HFFc6 (cell line): ENCODE measurements at places on chromosomes 6 and 20.

GRCh38 chr20:12358006-12358654 is 440.4 kb downstream of the BTBD3 start:
- no peak for DNase-seq

- peak; percentile 56 for DNase-seq
These were observed 25.1 kb upstream of the KIAA0408 start for GRCh38 chr6:127484212-127484863.

DNA sequence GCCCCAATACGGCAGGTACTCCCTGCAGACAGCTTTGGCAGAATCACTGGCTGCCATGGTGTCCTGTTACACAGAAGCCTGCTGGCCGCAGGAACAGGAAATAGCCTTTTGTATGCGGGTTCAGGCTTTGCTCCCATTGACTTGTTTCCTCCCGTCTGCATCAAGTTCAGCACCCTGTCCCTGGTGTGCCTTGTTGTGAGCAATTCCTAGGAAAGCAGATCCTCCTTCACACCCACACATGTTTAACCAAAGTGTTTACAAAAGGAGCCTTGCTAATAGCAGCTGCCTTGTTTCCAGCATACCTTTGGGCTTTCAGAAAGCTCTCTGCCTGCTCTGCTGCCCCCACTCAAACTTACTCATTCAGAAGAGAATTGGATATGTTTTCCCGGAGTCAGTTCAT is 127.2 kb upstream of the SUPT3H start:
- peak; percentile 70 for DNase-seq

DNA sequence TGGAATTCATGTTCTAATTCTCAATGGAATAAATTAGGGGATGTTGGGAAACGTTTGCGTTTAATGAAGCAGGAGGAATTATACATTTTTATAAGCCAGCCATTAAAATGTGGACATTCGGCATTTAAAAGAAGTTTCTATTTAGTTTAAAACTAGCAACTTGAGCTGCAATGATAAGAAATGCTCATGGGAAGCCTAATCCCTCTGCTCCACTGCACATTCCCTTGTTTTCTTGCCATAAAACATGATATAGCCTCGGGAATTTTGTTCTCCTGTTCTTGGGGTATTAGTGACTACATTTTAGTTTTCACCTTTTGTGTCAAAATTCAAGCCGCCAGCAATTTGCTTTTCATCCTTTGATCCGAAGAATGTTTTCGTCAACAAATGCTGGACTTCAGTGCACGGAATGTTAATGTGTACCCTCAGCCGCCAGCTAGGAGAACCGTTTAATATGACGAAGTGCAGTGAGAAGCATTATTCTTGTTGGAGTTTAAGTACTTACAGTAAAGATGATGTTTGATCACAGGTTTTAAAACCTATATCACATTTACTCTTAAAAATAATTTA is 137.9 kb downstream of the HIVEP1 start:
- no peak for DNase-seq

DNA sequence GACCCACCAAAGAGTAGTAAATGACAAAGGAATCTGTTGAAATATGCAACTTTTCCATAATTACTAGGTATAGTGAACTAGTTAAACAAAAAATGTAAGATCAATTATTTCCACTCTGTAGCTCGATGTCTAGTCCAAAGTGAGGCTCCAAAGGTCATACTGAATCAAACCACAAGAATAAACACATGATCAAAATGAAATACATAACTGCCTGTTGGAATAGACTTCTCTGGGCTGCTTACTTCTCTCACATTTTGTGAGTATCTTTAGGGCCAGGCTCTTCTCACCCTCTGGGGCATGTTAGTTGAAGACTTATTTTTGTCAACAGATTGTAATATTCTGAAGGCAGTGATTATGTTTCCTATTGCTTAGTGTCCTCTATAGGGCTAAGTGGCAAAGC is 103.7 kb upstream of the TMEM170B start:
- no peak for DNase-seq

GRCh38 chr6:109023356-109023925 is 71.2 kb downstream of the SESN1 start:
- no peak for DNase-seq

DNA sequence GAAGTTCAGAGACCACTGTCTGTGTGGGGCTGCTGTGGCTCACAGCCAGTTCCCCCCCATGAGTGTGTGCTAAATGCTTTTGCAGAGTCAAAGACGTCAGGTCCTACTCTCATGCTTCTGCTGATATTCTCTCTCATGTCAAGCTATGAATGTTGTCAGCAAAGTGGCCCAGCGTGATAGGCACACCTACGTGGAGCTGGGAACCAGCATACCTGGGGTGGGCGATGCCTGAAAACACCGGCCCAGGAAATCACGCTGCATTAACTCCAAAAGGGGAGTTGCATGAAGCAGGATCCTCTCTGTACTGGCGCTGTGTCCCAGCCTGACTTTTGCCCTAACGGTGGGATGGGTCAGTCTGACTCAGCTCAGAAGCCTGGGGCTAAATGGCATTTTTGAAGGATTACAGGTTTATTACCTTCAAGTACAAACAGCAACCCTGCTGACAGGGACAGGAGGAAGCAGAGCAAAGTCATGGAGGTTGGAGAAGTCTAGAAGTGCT is 9.0 kb upstream of the MRPS10 start:
- DNase-seq: peak; percentile 89

DNA sequence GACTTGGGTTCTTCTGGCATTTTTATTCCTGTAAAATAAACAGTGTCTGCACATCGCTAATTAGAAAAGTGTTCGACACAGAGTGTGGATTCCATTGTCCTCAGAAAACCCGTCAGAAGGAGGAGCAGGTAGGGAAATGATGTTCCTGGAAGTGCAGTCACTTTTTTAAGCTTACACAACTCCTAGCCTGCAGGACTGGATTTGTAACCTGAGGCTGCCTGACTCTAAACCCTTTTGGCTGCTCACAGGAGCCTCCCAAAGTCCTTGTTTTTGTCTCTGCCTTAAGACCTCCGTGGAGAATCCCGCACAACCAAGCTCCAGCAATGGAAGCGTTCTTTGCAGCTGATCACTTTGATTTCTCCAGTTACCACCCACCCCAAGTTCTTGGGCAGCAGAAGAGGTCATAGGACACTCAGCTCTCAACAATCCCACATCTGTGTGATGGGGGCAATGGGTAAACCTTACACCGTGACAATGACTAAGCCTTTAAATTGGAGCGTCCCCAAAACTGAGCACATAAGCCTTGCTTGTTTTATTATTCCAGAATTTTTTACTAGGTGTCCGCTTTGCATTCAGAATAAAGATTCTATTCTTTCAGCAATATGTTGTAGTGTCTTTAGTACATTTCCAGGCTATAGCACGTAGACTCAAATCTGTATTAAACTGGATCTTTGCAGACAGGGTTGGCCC is 227.9 kb downstream of the TBXT start:
- no peak for DNase-seq

DNA sequence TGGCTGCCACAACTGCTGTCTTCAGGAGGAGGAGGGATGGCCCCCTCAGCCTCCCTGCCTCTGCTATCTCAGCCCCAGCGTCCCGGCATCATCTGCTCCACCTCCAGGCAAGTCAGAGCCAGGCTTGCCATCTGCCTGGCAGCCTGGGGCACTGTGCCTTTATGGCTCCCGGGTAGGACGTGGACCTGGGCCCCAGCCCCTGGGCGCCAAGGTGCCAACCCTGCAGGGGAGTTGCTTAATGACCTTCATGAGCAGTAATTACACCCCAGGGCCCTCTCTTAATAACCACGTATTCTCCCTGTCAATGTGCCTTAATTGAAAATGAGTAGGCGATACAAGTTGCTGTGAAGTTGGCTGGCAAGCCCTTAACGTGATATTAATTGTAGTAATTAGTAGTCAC is 122.1 kb upstream of the MLN start:
- no peak for DNase-seq

- no peak for DNase-seq
These were observed 40.4 kb downstream of the FAM8A1 start for GRCh38 chr6:17640477-17640917.

DNA sequence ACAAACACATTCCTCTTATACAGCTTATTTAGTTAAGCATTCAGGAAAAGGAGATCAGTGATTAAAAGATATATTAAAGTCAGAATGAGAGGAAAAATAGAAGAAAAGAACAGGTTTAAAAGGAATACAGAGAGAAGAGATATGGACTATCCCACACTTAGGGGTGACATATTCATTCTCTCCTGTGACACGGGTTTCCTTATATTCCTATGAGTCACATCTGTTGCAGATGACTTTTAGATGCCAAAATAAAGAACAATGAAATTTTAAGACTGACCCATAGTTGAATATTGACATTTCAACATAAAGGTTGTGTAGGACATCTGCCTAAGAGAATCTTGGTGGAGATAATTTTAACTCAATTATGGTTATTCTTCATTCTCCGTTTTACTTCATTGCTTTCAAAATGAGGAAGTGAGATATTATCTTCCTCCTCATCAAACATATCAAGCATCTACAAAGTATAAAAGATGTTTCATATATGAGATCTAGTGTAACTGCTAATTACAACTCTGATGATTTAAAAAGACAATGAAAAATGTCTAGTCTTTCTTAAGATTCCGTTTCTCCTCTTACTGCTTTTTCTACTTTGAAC is 1336.7 kb upstream of the CITED2 start:
- DNase-seq: no peak

DNA sequence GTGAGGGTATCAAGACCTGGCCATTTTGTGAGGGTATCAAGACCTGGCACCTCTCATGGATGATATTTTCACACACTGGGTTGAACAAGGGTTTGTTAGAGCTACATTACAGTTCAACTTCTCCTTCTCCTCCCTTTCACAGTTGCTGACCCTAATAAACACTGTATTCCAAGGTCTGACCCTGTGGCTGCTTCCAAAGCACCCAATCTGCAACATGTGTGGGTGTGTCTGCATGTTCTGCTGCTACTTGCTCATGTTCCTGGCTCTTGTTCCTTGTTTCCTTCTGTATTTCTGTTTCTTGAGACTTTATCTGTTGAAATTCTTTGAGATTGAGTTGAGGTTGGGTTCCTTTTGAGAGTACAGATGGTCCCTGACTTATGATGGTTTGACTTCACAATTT is 162.1 kb upstream of the GMDS start:
- DNase-seq: no peak

GRCh38 chr6:125869427-125869826 is 78.7 kb downstream of the NCOA7 start:
- no peak for DNase-seq

DNA sequence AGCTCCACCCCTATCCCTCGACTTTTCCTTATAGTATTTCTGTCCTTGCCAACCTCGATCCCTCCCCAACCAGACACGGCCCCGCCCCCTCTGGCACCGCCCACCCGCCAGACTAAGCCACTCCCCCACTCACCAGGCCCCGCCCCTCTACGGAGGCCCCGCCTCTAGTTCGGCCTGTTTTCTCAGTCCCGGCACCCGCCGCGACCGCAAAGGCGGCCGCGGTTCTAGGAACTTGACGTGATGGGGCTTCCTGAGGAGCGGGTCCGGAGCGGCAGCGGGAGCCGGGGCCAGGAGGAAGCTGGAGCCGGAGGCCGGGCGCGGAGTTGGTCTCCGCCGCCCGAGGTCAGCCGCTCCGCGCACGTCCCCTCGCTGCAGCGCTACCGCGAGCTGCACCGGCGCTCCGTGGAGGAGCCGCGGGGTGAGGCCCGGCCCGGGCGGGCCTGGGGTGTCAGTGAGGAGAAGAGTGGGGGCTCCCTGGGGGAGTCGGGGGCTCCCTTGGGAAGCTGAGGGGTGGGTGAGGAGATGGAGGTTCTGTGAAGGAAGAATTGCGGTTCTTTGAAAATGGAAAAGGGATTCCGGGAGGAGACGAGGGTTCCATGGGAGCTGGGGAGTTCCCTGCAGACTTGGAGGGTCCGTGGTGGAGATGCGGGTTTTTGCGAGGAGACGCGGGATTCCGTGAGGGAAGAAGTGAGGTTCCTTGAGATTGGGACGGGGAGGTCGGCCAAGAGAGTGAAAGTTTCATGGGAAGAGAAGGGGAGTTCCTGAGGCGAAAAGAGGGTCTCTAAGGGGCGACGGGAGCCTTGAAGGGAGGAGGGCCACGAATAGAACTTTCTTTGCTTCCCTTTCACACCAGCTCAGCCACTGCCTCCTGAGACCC is at the start of gene ACSS2:
Gene ACSS2, plus strand, starts transcription at position 207 of the 877 bp plus-strand sequence. Its CDS starts 34 bp downstream, at position 241.
- DNase-seq: peak; percentile 98

- peak; percentile 73 for DNase-seq
These were observed 27.7 kb downstream of the PHF3 start for GRCh38 chr6:63663147-63663955.

DNA sequence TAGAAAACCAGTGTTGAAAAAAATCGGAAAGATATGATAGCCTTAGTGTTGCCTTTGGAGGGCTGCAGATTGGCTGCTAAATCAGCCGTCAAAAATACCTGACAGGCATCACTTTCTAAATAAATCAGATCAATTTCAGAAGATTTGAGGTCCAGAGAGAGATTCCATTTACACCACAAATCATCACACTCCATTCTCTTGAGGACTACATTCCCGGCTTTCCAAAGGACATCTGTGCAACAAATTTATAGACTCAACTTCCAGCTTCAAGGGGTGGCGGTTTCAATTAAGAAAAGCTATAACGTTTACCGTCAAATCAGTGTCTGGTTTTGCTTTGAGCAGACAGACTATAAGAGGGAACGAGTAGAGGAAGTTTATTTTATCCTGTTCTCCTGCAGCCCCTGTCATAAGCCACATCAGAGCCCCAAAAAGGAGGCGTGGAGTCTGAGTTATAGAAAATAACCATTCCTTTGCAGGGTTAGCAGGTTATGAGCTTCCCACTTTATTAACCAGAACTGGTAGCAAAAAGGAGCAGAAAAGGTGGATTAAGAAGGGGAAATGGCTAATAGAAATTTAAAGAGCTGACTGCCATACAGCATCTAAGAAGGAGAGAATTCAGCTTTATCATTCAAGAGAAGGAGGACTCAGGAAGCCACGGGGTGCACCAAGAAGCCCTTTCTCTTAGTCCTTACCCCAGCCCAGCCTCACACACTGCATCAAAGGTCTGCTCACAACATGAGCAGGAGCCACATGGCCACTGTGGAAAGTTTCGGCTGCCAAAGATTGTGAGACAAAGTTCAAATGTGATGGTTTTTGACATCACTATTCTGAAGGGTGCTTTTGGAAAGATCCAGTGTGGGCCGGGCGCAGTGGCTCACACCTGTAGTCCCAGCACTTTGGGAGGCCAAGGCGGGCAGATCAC is 12.9 kb upstream of the UQCC2 start:
- DNase-seq: no peak

GRCh38 chr6:146087386-146087785 is 58.5 kb downstream of the GRM1 start:
- DNase-seq: no peak

DNA sequence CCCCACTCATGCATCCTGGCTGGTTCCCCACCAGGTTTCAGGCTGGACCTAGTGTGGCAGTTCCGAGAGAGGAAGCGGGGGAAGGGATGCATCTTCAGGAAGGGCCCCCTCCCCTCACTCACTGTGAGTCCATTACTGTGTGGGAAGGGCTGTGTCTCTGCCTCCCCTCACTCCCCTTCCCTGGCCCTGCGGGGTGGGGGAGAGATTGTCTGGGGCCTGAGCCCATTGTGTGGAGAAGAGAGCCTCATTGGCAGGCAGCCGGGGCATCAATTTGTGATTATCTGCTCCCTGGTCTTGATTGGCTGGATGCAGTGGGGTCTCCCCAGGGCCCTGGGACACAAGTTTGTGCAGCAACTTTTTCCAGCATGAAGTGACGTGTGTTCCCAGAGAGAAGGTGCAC is 4.1 kb upstream of the MYT1 start:
- DNase-seq: no peak

- peak; percentile 8 for DNase-seq
These were observed 94.5 kb downstream of the PREX1 start for GRCh38 chr20:48733296-48733790.
